ENCODE measurements at places on chromosomes 7 and 10.

DNA sequence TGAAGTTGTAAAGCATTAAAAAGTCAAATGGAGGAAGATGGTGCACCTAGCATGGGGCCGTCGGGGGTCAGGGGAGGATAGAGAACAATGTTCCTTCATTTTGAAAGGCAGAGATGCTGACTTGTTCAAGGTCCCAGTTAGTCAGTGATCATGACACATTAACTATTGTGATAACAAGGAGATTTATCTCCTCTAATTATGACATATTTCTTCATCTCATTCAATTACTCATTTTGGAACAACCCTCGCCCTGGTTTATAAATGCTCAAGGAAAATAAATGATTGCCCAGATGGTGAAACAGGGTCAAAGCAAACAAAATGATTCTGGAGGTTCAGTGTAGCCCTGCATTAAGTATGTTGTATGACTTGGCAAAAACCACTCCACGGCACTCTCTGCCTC is 106.2 kb downstream of the ITIH5 start:
- DNase-seq = no peak

DNA sequence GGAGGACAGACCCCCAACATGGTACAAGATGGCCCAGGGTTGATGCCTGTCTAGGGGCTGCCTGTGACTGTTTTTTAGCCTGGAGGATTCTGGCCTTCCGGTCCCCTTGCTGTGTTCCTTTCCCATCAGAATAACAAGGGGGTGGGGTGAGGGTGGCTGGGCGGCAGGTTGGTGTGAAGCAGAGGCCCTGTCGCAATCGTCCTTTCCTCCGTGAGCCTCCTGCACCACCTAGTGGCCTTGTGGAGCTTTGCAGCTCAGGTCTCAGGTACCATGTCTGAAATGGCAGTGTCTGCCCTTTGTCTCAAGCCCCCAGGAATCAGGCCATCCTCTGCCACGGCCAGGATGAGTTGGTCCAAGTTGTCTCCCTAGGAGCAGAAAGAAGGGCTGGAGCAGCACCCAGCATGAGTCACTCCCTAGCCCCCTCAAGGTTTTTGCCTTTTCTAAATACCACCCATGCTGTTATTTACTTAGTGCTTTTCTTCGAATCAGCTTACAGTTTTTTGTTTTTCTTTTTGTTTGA is 24.2 kb downstream of the TACR2 start:
- peak; percentile 91 for DNase-seq

GRCh38 chr10:7795605-7796004 is 7.6 kb downstream of the ATP5F1C start:
- DNase-seq = peak; percentile 73

DNA sequence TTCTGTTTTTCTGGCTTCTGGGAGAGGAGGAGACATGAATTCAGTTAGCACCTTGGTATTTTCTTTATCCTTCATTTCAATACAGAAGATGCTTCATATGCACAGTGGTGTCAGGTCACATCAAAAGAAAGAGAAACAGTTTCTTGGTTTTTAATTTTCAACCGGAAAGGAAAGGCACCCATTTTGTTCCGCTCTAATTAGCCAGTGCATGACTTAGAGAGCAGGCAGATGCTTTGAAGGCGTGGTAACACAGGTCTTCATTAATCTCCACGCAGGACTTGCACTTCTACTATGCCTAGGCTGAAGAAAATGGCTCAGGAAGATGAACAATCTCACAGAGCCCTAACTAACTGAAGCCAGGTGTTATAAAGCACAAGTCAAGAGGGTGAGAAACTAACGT is 70.4 kb upstream of the ATRNL1 start:
- DNase-seq = no peak

- DNase-seq = no peak
Observed at GRCh38 chr7:85126383-85126782, 60.5 kb downstream of the SEMA3D start.

DNA sequence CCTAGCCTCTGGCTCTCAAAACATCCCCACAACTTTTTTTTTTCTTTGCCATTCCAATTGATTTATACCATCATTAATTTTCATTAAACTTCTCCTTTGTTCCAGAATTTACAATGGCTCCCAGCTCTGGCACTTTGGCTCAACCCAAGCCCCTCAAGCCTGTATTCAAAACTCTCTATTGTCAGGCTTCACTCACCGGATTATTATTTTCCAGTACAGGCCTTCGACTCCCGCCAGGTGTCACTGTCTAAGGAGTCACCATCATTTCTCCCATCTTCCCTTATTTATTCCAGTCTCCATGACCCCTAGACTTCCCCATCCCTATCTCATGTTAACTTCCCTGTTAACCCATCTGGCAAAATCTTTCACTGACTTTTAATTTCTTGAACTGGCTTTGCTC is 67.8 kb downstream of the HIPK2 start:
- no peak for DNase-seq

DNA sequence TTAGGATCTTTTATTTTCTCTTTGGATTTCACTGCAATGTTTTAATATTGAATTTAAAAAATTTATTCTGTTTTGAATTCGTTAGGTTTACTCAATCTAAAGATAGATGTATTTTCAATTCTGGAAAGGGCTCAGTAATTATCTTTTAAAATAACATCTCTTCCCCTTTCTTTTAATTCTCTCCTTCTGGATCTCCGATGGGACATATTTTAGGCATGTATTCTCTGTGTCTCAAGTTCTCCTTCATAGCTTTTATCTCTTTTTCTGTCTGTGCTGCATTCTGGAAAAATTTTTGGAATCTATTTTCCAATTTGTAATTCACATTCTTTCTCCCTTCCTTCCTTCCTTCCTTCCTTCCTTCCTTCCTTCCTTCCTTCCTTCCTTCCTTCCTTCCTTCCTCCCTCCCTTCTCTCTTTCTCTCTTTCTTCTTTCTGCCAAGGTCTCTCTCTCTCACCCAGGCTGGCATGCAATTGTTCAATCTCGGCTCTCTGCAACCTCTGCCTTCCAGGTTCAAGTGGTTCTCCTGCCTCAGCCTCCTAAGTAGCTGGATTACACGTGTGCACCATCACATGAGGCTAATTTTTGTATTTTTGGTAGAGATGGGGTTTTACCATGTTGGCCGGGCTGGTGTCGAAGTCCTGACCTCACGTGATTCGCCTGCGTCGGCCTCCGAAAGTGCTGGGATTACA is 98.5 kb upstream of the CTTNBP2 start:
- no peak for DNase-seq

GRCh38 chr10:45581582-45582385 is 90.8 kb downstream of the ZFAND4 start:
- no peak for DNase-seq

GRCh38 chr10:92572362-92573090 is 1.4 kb downstream of the IDE start:
- peak; percentile 60 for DNase-seq

GRCh38 chr10:70619271-70620019 is 16.9 kb upstream of the PRF1 start:
- peak; percentile 89 for DNase-seq

DNA sequence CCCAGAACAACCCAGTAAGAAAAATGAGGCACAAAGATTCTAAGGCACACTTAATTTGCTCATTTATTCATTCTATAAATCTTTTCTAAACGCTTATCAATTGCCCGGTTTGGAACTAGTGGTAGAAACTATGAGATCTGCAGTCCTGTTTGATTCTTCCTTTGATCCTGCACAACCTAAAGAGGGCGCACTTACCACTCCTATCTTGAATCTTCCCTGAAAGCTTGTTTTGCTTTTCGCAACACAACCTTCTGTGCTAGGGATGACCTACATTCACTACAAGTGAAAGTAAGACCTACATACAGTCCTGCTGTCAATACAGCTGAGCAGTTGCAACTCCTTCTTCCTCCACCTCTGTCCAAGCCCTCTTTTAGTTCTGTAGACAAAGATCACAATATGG is 12.6 kb upstream of the ARL4A start:
- DNase-seq = peak; percentile 87

- no peak for DNase-seq
Observed at GRCh38 chr10:116183733-116184511, 89.1 kb downstream of the GFRA1 start.

DNA sequence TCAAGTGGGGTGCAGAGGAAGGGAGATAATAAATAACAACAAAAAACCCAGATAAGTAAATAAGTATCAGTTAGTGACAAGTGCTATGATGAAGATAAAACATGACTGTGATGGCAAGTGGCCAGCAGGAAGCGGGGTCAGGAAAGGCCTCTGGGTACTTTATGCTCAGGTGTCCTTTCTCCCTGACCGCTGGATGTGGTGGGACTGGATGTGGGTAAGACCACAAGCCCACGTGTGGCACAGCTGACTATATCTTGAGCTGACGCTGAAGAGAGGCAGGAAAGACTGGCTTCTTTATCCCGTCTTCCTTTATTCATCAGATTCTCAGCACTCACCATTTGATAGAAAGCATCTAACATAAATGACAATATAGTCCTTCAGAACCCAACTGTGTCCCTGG is 87.8 kb downstream of the CREB5 start:
- DNase-seq = no peak

GRCh38 chr7:107063245-107064120 is 19.0 kb downstream of the PRKAR2B start:
- DNase-seq = no peak

DNA sequence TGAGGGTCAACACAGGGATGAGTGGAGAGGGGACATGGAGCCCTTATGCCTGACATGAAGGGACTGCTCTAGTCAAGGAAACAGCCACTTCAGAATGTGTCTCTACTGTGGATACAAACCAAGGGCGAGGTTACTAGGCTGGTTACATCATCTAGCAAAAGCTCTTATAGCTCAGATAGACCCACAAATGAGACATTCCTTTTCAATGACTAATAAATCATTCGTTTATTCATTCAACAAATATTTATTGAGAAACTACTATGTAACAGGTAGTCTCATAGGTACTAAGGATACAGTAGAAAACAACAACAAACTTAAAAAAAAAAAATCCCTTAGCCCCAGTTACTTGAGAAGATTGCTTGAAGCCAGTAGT is 219.5 kb downstream of the KIAA1217 start:
- DNase-seq = no peak
